Foreskin fibroblast (primary cell): ENCODE measurements at places on chromosomes 2 and 18.

DNA sequence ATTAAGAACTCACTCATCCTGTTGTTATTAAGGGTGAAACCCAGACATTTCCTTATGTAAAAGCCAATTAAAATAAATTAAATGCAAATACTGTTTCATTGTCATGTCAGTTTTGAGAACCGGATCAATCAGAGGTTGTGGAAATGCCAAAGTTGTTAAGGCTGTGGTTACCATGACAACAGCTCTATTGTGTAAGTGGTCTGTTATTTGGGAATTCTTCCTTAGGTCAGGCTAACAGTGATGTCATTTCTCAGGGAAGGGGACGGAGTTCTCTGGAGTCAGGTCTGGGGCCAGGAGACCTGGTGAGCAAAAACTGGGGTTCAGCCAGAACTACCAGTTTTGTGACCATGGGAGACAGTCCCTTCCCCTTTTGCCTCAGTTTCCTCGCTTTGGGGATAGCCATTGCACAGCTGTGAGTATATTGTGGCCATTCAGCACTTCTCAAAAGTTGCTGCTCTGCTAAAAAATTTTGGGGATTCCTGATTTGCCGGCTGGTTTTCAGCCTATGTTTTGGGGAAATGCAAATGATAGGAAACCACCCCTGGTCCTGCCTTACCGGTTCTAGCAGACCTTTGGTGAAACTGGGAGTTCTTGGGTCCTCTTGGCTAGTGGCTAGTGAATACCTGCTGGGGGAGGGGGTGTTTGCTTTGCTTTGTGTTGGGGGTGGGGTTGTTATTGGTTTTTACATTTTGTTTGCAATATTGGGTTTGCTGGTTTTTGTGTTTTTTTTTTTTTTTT is 21.6 kb downstream of the HPCAL1 start:
- DNase-seq: peak; percentile 27

- DNase-seq: no peak
These were observed 28.3 kb upstream of the PEX13 start for GRCh38 chr2:60989259-60989658.

GRCh38 chr18:272650-273049 is 4.8 kb upstream of the THOC1 start:
- no peak for DNase-seq

DNA sequence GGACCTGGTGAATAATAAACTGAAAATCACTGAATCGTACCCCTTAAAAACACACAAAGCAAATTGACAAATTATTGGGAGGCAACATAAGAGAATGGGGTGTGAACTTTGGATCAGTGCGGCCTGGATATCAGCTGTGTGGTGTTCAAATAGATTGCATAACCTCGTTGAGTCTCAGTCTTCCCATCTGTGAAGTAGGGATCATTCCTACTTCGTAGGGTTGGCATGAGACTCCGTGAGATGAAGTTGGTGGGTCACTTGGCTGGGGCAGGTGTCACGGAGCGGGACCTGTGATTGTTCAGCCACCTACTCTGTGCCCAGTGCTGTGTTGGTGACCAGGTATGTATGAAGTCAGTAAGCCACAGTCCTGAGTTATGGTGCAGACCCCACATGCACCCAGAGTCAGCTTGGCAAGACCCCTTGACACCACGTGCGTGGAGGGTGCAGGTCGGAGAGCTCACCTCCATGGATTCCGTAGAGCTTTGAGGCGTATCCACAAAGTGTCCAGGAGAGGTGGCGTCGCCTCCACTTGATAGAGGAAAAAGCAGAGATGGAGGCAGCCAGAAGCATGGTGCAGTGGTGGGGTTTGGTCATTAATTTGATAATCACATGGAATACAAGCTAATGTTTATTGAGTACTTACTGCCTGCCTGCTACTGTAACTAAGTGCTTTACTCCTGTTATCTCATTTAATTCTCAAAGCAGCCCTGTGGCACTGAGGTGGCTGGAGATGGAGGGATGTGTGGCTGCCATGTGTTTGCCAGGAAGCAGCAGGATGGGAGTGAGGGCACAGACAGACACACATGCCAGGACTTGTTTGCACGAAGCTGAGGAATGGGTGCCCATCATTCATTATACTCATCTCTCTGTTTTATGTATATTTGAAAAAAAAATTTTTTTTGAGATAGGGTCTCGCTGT is 35.8 kb downstream of the HPCAL1 start:
- DNase-seq: no peak

DNA sequence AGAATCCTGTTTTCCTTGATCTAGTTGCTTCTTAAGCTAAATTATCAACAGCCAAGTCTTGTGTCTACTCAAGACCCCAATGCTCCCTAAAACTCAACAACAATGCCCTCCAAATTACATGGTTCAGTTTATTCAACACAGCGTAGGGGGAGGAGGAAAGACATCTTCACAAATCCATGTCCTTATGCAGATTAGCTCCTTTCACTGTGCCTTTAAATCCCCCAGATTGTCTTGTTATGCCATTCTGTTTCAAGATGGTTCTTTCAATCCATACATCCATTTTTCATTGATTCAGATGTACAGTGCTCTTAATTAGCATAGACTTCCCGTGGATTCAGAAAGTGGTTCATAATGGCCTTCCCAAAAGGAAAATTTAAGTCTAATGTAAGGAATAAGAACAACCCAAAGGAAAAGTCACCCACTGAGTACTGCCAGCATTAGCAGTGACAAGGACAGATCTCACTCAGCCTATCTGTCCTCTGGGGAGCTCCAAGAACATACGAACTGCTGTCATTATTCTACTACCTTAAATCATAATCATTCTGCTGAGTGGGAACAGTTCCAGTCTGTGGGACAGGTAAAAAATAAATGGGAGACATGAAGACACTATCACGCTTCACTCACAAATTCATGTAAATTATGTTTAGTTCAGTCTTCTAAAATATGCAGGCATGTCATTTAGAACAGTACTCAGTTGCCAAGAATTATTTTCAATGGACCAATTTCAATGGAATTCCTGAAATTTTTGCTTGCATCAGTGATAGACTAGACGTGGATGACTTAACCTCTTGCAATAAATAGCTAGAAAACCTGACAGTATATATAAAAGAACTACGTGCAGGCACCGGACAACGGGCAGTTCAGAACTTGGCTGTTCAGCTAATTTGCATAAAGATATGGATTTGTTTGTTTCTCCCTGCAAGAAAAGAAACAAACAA is 58.9 kb upstream of the RNU4ATAC start:
- peak; percentile 59 for DNase-seq

DNA sequence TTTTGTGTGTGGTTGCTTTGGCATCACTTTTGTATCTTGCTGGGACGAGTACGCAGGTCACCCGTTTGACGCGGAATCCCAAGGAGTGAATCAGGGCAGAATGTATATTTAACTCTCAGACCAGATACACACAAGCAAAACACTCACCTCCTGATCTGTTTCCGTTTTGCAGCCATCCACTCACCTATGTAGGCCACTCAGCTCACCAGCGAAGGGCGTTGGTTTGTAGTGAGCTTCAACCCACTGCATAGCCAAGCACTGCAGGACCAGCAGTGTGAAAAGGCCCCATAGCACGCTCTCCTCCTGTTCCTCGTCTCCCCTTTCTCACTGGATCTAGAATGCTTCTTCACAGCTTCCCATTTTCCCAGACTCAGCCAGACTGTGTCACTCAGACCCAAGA is 58.3 kb downstream of the ZNF532 start:
- no peak for DNase-seq

DNA sequence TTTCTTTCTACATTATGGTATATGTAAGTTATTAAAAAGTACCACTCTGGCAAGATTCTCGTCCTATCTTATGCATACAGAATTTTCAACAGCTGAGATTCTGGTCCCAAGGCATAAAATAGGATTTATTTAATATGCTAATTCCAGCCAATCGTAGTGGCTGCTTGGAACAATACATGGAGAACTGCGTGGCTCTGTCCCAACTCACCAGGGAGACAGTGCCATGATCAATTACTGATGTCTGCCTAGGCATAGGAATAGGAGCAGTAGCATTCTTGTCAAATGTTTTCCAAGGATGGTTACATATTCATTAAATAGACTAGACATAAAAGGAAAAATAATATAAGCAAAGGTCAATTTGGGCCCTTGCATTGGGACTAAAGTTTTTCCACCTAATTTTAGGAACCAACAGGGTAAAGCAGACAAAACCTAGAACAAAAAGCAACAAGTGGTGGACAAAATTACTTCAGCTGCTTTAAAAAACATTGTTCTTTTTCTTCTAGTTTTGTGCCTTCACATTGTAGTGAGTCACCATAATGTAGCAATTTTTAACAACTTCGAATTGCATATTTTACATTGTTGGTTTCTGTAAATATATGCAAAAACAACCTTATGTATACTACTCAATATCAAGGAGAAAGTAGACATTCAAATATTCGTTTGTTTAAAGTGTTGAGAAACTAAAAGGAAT is 232.8 kb upstream of the ATP5MC3 start:
- DNase-seq: no peak

GRCh38 chr2:33421820-33422219 is 54.6 kb upstream of the RASGRP3 start:
- DNase-seq: no peak

- no peak for DNase-seq
These were observed 12.9 kb upstream of the CHST9 start for GRCh38 chr18:27198036-27198435.

DNA sequence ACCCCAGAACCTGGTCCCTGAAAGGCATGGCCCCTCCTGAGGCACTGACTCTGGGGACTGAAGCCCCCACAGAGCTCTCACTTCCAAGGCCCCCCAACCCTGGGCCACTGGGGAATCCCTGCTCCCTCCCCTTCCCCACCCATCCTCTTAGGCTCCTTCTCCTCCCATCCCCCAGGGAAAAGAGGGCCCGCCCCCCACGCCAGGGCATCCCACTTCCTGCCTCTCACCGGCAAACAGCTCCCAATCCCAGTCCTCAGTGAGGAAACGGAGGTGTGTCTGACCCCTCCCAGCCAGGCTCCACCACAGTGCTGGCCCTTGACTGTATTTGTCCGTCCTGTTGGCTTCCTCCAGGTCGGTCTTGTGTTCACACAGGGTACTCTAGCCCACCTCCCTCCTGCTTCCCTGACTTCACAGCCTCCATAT is 35.0 kb upstream of the PTMA start:
- no peak for DNase-seq

DNA sequence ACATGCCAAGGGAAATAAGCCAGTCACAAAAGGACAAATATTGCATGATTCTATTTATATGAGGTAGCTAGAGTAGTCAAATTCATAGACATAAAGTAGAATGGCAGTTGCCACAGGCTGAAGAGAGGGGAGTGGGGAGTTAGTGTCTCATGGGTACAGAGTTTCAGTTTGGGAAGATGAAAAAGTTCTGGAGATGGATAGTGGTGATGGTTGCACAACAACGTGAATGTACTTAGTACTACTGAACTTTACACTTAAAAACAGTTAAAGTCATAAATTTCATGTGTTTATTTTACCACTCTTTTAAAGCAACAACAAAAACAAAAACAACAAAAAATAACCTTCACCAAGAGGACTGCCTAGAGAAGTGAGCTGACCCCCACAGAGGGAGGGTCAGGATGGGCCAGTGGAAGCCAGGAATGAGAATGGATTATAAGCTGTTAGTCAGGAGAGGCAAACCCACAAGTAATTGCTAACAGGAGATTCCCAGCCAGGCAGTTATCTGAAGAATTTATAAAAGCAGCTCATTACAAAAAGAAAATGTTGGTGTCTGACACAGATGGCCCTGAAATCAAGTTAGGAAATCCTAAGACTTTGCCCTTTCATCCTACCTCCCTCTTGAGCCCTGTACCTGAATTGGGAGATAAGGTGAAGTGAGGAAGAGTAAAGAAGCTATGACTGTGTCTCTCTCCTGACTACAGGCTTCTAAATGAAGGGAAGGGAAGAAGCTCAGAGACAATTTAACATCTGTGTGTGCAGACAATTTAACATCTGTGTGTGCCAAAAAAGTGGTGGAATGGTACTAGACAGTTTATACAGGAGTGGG is 263.4 kb downstream of the PDE11A start:
- no peak for DNase-seq

DNA sequence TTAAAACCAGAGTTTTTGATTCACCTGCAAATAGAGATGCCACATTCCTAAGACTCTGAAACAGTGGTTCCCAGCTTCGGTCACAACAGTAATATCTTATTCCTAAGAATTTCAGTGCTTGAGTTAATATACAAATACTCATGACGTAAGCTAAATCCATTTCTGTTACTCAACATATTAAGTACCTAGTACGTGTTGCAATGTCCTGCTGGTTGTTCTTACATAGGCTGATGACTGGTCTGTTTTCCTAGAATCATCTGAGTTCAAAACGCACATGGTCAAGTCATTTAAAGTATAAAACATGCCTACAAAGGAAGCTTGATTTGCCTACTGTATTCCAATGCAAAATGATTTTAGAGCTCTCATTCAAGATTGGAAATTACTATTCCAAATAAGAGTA is 7.2 kb downstream of the NCL start:
- DNase-seq: no peak

GRCh38 chr2:157838442-157839161 is 37.5 kb downstream of the ACVR1 start:
- peak; percentile 88 for DNase-seq

DNA sequence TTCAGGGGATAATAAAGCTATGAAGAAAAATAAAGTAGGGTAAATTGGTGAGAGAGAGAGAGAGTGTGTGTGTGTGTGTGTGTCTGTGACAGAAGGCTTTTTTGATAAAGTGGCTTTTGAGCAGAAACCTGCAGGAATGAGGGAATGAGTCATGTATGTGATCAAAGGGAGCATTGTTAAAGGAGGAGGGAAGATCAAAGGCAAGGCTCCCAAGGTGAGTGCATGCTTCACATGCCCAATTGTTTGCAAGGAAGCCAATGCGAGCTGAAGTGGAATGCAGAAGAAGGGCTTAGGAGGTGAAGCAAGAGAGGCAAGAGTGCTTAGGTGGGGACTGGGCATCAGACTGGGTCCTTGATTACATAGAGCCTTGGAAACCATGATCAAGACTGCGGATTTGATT is 96.8 kb downstream of the DNAH6 start:
- no peak for DNase-seq

- DNase-seq: no peak
These were observed 793.5 kb upstream of the HS6ST1 start for GRCh38 chr2:129112181-129112580.

- DNase-seq: no peak
These were observed 232.8 kb upstream of the EPAS1 start for GRCh38 chr2:46064396-46064795.

- DNase-seq: peak; percentile 54
These were observed 30.7 kb upstream of the DUSP2 start for GRCh38 chr2:96175951-96176350.

DNA sequence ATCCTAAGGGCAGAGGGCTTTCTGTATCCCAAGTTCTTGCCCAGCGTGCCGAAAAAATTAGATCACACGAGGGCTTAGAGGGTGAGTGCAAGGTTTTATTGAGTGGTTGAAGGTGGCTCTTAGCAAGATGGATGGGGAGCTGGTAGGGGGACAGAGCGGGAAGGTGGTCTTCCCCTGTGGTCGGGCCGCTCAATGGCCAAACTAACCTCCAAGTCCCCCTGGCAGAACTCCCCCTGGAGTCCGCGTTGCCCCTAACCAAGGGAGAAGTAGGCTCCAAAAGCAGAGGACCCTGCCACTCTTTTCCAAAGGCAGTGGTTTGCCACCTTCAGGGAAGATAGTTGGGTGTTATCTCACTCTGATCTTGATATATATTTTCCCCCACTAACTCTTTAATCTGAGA is 63.4 kb downstream of the LYPD1 start:
- no peak for DNase-seq
